ENCODE measurements at places on chromosomes 4 and X.

DNA sequence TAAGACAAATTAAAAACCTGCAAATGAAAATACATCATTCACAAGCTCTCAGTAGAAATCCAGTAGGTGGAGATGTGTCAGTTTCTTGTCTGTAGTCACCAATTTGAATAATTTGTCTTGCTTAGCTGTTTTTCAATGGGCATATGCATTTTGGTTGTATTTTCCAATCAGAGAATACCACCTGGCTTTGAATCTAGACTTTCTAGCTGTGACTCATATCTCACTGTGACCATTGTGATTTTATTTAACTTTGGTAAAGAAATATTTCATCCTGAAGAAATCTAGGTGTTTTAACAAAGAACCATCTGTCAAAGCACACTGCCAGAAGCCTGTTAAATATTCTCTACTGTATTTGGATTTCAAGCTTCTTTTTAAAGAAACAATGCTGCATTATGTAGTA is 1650.6 kb upstream of the IGFBP7 start:
- no peak for DNase-seq

- DNase-seq = no peak
Observed at GRCh38 chr4:102061133-102061532, 270.6 kb downstream of the BANK1 start.

GRCh38 chrX:125137521-125137920 is 182.2 kb upstream of the TEX13C start:
- DNase-seq = no peak

GRCh38 chrX:88135735-88136134 is 611.3 kb upstream of the CPXCR1 start:
- no peak for DNase-seq

GRCh38 chr4:143337600-143338287 is 1.1 kb downstream of the GAB1 start:
- DNase-seq = no peak

DNA sequence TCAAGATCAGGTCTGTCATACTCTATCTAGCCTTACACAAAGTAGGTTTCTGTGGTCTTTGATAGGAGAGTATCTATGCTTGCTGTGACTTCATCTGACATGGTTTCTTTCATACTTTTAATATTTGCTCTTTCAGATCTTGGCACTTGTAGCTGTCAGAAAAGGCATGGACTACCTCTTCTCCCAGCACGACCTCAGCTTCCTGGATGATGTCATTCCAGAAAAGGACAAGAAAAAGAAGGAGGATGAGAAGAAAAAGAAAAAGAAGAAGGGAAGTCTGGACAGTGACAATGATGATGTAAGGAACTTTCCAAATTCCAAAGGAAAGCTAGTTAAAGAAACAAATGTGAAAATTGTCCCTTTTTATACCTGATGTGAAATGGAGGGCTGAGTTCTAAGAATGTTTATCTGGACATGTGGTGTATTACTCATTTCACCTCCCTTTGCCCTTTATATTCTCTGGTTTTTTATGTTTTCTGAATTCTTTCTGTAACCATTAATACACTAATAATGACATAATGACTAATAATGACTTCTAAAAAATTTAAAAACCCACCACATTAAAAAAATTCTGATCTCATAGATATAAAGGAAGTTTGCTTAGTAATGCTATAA is 221.2 kb downstream of the SLC4A4 start:
- DNase-seq = no peak

- DNase-seq = no peak
Observed at GRCh38 chrX:153414856-153415510, 3.7 kb downstream of the ZFP92 start.

DNA sequence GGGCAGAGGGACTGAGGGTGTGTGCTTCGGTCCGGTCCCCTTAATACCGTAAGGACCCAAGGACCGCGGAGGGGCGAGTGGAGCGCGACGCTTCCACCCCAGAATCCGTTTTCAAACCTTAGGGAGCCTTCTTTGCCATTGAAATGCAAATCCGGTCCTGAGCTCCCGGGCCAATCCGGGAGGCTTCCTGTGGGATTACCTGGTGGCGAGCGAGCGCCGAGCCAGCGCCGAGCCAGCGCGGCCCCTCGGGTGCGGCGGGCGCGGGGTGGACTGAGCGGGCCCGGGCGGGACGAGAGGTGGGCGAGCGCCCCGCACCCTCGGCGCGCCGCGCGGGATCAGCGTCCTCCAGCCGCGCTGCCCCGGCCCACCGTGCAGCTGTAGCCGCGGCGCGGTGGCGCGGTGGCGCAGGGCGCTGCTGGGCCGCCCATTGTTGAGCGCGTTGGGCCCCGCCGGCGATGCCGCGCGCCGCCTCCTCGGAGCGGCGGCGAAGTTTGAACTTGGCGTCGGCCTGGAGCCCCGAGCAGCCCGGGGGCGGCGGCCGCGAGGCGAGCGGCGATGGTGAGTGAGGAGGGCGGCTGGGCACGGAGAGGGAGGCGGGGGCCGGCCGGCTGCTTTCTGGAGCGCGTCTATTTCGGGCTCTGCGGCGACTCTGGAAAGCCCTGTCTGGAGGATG is 208.7 kb downstream of the SOWAHB start:
- DNase-seq = no peak

GRCh38 chr4:124694306-124694705 is 18.2 kb downstream of the ANKRD50 start:
- DNase-seq = no peak

DNA sequence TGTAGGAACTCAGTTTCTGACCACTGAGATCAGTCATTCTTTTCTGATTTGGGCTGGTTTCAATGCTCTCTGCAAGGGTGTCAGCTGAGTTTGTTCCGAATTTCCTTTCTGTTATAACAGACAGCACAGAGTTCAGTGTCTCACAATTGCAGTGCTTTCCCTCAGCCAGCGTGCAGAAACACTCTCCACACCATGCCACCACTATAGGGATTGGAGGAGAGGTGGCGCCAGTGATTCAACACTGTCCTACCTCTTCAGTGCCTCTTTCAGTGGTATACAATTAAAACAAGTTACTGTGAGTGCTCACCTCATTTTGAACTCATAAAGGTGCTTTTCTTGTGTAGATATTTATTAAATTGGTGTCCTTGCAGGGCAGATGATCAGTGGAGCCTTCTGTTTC is 413.2 kb upstream of the CXorf51B start:
- DNase-seq = no peak

- DNase-seq = no peak
Observed at GRCh38 chrX:40331762-40332161, 234.0 kb upstream of the BCOR start.

GRCh38 chr4:106773076-106773905 is 262.8 kb downstream of the DKK2 start:
- DNase-seq = no peak

- DNase-seq = no peak
Observed at GRCh38 chrX:4570151-4570550, 856.7 kb upstream of the PRKX start.

DNA sequence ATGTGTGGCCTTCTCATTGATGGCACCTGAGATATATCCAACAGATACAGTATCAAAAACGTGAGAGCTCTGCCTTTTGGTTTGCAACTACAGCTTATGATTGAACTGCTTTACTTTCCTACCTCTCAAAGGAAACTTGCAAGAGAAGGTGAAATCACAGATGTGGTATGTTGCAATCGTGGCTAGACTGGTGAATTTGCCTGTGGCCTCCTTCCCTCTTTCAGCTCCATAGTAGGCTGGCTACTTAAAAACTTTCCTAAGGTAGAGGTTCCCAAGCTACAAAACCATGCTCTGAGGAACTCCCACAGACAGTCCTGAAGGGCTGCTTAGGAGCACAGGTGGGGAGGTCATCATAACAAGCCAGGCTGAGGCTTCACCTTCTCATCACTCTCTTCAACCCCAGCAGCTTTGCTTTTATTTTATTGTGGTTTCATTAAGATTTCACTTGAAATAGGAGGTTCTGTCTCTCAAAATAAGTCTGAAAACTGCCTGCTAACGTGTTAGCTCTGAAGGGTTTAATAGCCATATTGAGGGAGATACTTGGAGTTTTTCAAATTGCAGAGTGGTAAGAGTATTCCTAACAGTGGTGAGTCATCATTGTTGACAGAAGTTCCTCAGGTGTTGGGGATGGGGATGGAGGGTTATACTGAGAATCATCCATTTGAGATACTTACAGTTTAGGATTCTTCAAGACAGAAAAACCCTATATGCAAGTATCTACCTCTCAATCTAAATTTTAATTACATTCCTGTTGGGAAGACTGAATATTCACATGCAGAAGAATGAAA is 93.5 kb upstream of the UCP1 start:
- DNase-seq = no peak

GRCh38 chrX:12991575-12991974 is 16.7 kb downstream of the TMSB4X start:
- no peak for DNase-seq

DNA sequence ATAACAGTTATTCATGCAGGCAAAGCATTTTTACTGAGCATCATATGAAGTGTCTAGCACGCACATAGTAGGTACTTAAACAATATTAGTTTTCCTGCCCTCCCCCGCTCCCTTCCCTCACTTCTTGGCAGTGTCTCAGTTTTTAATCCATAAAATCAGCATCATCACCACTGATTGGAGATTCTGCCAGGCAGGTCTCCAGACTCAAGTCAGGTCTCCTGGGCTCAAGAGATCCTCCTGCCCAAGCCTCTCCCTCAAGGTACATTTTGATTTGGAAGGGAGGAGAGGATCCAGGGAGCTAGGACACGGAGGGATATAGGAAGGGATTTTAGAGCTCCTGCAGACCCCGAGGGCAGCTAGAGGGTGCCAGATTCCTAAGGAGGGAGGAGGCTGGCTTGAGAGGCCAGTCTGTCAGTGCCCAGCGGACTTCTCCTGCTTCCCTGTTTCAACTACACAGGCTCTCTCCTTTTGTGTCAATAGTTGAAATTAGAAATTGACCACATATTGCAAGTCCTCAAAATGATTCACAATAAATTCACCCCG is 4.4 kb upstream of the FAT1 start:
- no peak for DNase-seq

DNA sequence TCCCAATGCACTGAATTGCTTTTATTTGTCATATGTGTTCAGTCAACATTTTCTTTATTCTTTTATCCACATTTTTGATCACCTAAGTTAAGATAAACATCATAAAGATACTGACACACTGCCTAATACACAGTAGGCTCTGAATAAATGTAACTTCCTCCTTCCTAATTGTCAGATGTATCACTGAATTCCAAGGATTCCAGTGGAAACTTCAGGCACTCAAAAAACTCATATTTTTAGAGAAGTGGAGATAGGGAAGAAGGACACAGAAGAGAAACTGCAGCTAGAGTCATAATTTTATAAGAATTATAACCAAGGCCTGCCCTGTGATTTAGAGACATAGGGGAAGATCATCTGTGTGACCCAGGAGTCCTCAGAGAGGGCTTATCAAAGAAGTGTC is 753.3 kb downstream of the ADGRL3 start:
- DNase-seq = no peak

DNA sequence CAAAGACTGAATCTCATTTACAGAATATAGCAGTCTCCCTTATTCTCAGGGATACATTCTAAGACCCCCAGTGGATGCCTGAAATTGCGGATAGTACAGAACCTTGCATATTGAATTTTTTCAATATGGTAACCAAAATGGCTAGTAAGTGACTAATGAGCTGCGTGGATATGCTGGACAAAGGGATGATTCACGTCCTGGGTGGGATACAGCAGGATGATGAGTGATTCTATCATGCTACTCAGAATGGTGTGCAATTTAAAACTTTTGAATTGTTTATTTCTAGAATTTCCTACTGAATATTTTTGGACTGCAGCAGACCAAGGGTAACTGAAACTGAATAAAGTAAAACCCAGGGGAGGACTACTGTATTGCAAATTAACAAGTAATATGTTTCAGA is 66.7 kb downstream of the STAG2 start:
- no peak for DNase-seq

- no peak for DNase-seq
Observed at GRCh38 chr4:183747931-183748670, 89.0 kb downstream of the TRAPPC11 start.

- DNase-seq = no peak
Observed at GRCh38 chrX:34918856-34919255, 23.7 kb upstream of the FAM47B start.
